Left colon (tissue), 2 donors: ENCODE measurements at places on chromosomes 7 and 10. TPM values are rescaled to one million over a fixed set of nuclear protein-coding genes. Genes with fewer than 3 reads are reported as not detected.

TMEM229A gene
- not detected for total RNA-seq

SYT15B gene
- 0.15 TPM for total RNA-seq

ZP3 gene
- 3.3 TPM for total RNA-seq

CDH23 gene
- total RNA-seq, result 2.2 TPM

CUEDC2 gene
- 25.4 TPM for total RNA-seq

SPDYE9 gene
- total RNA-seq, result not detected

CYP2E1 gene
- total RNA-seq, result 0.67 TPM

SORCS1 gene
- 1.1 TPM for total RNA-seq

CNNM1 gene
- 0.24 TPM for total RNA-seq

SEC61A2 gene
- total RNA-seq, result 5.7 TPM

MPLKIP gene
- total RNA-seq, result 34.2 TPM

TMEM140 gene
- 18.3 TPM for total RNA-seq

MAT1A gene
- total RNA-seq, result 0.39 TPM

IDI1 gene
- 65.2 TPM for total RNA-seq

- DNase-seq, result no peak
Observed at GRCh38 chr10:99630991-99631390, 10.8 kb upstream of the SLC25A28 start.

GRCh38 chr7:98372993-98373392 lies 27.9 kb downstream of the BAIAP2L1 start:
- DNase-seq, result no peak

GRCh38 chr10:126081841-126082466 lies 185.6 kb downstream of the FANK1 start:
- no peak for DNase-seq

DNA sequence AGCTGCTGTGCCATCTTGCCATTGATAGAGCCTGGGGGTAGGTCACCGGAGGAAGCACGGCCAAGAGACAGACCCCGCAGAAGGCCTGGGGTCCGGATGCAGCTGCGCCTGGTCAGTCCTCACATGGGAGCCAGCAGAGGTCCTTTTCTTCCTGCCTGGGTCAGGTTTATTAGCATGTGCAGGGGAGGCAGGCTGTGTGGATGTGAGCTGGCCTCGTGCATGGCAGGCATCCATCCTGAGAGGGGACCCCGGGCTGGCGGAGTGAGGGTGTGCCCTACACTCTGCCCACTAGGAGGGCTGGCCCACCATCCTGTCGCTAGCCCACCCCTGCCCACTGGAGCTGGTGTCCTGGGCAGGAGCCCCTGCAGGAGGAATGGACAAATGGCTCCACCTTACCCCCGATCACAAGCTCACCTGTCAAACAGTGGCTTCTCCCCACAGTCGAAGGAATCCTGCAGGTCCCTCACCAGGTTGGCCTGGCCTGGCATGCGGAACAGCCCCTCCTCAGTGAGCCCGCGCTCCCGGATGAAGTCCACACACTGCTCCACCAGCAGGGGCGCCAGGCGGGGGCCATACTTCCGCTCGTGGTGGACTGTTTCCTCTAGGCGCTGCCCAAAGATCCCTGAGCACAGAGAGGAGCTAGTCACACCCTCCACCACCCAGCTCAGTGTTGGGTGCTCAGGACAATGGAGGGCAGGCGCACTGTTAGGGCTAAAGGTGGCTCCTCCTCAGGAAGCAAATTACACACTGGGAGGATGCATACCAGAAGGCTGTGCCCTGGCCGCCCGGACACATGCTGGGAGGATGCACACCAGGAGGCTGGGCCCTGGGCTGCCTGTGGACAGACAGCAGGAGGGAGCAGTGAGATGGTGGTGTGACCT lies 145.4 kb downstream of the ARHGAP22 start:
- no peak for DNase-seq

- no peak for DNase-seq
Observed at GRCh38 chr7:156667110-156667426, 26.5 kb downstream of the RNF32 start.

DNA sequence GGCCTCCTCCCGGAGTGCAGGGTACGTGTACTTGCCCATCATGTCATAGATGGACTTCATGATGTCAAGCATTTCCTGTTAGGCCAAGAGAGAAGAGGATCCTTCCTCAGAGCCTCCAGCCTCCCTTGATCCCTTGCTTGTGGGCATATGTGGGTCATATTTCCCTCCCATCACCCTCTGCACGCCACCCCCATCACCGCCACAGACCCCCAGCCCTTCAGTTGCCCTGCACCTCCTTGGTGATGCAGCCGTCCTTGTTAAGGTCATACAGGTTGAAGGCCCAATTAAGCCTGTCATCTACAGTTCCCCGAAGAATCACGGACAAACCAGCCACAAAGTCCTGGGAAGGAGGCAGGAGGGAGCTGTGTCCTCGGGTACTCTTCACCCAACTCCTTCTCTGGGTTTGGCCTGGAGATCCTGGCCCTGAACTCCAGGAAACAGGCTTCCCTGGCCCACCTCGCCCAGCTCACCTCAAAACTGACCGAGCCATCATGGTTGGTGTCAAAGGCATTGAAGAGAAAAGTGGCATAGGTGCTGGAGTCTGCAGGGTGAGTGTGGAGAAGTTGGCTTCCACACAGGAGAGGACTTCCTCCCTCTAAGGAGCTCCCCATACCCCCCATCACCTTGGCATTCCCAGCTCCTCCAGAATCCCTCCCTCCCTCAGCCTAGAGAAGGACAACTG lies 9.8 kb upstream of the OGA start:
- DNase-seq, result no peak

DNA sequence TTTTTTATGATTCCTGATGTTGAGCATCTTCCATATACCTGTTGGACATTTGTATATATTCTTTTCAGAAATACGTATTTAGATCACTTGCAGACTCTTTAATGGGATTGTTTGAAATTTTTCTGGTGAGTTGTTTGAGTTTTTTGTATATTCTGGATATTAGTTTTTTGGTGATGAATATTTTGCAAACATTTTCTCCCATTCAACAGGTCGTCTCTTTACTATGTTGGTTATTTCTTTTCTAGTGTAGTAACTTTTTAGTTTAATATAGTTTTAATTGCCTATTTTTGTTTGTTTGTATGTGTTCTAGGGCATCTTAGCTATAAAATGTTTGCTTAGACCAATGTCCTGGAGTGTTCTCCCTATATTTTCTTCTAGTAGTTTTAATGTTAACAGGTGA lies 72.7 kb downstream of the ZWINT start:
- DNase-seq, result no peak

DNA sequence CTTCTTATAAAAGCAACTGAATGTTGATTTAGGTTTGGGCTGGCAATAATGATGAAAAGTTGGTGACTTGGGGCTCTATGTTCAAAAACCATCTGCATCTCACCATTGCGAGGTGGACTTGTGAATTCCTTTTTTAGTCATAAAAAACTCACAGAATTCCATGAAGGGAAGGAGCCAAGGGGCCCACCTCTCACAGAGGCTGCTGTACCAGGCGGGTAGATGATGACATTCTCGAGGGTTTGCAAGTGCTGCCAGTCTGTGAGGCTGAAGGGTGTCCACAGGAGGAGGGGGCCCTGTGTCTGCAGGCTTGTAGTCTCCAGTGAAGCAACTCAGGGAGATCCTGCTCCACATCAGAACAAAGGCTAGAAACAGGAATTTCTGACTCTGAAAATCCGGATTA lies 195.5 kb upstream of the ZNF32 start:
- DNase-seq, result no peak

GRCh38 chr10:84224411-84225028 lies 824 bp downstream of the LRIT2 start:
- no peak for DNase-seq

- DNase-seq, result peak; percentile 51
Observed at GRCh38 chr10:102714621-102715455, at the start of gene SFXN2. SFXN2 (plus strand) TSS chr10:102714636; CDS start chr10:102726637, 12,001 bp downstream.

DNA sequence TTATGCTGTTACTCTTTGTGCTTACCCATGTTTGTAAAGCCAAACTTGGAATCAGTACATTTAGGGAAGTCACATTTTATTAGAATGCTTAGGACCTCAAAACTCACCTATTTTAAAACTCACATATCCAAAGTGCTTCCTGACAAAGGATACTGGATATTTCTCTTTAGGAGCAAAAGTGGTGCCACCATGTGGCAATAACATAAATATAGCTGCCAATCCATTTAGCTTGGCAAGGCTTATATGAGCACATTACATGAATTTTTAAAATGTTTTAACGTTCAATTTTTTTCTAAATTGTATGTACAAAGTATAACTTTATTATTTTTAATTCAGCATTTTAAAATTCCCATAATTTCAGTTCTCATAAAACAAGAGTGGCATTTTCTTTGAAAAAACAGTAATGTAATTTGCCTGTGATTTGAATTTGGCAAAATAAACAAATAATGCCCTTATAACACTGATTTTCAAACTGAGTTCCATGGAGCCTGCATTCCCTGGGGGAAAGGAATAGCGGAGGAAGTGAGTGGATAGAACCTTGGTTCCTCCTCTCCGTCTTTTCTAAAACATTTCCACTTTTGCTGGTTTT lies 75.4 kb downstream of the HDAC9 start:
- no peak for DNase-seq

DNA sequence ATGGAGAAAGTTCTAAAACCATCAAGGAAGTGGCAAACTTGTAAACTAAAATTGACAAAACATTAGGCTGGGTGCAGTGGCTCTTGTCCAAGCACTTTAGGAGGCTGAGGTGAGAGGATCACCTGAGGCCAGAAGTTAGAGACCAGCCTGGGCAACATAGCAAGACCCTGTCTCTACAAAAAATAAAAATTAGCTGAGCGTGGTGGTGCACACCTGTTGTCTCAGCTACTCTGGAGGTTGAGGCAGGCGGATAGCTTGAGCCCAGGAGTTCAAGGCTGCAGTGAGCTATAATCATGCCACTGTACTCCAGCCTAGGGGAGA lies 29.4 kb upstream of the HNRNPH3 start:
- DNase-seq, result no peak

GRCh38 chr7:15723841-15724240 lies 37.4 kb upstream of the MEOX2 start:
- no peak for DNase-seq

GRCh38 chr7:74023092-74023536 lies 4.9 kb upstream of the ELN start:
- DNase-seq, result no peak

DNA sequence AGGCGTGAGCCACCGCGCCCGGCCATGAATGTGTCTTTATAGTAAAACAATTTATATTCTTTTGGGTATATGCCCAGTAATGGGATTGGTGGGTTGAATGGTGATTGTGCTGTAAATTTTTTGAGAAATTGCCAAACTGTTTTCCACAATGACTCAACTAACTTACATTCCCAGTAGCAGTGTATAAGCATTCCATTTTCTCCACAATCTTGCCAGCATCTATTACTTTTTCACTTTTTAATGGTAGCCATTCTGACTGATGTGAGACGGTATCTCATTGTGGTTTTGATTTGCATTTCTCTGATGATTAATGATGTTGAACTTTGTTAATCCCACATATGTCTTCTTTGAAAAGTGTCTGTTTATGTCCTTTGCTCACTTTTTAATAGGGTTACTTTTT lies 1187.9 kb downstream of the XPNPEP1 start:
- DNase-seq, result no peak

DNA sequence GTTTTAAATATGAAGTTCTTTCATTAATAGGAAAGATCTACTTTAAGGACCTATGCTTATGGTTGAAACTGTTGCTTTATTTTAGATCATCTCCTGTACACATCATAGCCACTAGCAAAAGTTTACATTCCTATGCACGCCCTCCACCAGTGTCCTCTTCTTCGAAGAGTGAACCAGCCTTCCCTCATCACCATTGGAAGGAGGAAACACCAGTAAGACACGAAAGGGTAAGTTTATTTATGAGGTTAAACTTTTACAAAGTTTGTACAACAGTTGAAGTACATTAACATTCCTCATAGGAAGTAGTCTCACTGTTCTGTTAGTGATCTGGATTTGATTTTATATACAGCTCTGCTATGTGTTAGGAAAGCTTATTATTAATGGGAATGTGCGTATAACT lies 16.9 kb downstream of the HBP1 start:
- DNase-seq, result no peak

DNA sequence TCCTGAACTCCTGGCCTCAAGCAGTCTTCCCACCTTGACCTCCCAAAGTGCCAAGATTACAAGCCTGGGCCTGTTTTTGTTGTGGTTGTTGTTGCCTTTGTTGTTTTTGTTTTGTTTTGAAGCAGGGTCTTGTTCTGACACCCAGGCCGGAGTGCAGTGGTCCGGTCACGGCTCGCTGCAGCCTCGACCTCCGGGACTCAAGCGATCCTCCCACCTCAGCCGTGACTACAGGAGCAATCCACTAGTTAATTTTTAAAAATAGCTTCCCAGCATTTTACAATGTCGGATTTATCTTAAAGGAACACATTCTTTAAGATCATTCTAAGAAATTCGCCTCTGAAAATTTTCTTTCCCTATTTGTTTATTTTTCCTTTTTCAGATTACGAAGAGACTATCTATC lies 27.7 kb upstream of the AP5Z1 start:
- DNase-seq, result no peak

DNA sequence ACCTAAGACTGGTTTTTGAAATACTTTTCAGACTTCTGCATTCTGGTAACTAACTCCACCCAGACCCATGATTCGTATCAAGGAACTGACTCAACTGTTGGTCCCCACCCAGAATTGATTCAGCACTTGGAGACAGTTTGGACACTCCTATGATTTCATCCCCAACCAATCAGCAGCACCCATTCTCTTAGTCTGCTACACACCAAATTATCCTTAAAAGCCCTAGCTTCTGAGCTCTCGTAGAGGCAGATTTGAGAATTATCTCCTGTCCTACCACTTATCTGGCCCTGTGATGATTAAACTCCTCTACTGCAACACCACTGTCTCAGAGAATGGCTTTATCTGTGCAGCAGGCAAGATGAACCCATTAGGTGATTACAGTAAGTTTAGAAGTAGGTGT lies 7.7 kb upstream of the GSTO1 start:
- DNase-seq, result no peak

DNA sequence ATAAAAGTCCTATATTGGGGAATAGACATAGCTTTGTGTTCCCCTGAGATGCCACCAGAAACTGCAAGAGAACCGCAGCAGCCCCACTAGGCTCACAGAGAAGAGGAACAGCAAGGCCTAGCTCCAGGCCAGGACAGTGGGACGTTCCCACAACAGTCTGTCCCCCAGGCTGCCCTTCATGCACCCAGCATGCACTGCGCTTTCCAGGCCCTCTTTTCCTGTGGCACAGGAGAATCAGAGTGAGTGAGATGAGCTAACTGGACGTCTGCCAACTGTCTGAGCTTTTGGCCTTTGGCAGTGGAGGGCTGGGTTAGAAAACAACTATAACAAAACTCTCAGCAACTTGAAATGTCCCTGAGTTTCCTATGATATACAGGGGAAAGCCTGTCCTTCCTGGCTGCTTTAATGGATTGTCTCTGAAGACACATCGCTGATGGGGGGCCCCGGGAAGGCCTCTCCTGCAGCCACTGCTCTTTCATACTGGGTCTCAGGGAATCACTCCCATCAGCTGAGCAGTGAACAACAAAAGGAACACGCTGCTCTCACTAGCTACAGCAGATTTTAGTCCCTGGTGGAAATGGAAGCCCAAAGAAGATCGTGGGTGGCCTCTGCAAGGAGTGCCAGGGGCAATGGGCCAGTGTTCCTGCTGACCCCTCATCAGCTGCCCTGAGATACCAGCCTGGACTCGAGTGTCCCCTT lies 53.5 kb downstream of the PODXL start:
- DNase-seq, result no peak

- no peak for DNase-seq
Observed at GRCh38 chr10:9825491-9826018, 1192.1 kb upstream of the CELF2 start.
